ENCODE measurements at places on chromosomes 6 and 20.

DNA sequence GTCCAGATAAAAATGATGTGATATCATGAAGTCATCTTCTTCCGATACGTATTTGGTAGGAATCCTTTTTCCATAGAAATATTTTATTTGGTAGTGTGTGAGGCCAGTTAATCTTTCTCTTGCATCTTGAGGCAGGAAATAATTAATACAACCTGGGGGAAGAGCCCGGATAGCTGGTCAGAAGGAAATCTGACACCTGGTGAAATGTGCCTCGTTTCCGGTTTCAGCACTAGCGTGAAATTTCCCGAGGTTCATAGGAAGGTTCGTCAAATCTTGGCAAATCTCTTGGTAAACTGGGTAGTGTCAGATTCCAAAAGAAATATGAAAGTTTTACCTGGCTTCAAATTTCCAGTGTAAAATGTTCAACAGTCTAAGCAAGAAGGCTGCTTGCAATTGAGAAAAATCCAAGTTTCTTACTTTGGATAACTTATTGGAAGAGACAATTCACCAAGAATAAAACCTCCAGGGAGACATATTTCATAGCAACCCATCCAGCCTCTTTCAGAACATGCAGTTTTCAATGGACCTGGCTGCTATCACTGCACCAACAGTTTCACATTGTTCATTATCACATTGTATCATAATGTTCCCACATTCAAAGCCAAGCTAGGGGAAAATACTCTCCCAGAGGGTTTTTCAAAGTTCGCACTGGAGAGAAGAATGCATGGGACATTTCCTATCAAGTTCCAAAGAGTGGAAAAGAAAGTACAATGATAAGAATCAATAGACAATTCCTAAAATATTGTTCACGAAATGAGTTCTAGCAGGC lies 454.5 kb upstream of the CITED2 start:
- DNase-seq, result no peak

DNA sequence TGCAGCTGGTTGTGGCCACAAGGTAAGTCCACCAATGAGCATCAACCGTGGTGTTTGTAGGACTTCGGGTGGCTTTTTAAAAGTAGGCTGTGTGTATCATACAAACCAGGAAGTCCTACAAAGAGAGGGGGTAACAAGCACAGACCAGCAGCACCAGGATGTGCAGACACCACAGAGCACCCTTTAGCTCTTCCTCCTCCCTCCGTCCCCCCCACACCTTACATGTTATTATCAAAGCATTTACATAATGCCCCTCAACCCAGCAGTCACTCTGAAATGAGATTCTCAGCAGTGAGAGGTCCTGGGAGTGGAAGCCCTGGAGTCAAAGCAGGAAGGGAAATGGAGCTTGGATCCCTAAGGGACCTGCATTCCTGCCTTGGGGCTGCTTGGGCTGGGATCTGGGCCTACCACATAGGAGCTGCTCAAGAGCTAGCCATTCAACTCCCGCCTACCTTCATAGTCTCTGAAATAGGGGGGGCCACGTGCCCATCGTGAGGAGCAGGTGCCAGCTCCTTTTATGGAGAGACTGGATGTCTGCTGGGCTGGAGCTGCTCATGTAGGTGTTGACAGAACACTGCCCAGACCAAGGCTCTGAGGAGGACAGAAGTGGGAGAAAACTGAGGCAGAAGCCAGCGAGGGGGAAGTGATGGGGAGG lies 90.6 kb downstream of the PSMB1 start:
- no peak for DNase-seq

DNA sequence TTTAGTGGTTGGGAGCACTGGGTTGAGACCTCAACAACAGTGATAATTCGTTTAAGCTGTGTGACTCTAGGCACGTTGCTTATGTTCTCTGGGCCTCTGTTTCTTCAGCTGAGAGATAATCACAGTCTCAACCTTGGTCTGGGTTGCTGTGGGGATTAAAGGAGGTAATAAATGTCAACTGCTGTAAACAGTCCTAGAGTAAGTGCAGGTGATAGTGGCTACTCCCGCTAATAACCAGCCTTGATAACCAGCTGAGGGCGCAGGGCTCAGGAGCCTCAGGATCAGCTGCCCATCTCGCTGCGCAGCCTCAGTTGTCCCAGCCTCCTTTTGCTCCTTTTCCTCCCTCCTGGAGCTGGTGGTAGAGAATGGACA lies 58.0 kb downstream of the JARID2 start:
- no peak for DNase-seq

GRCh38 chr6:154594496-154595198 lies 84.2 kb upstream of the CNKSR3 start:
- no peak for DNase-seq

- peak; percentile 88 for DNase-seq
These were observed 1.3 kb upstream of the LRRC1 start for GRCh38 chr6:53793318-53794136.

- no peak for DNase-seq
These were observed 65.8 kb downstream of the ADGRG6 start for GRCh38 chr6:142367501-142368018.
